CD4-positive, CD25-positive, alpha-beta regulatory T cell (primary cell): ENCODE measurements at places on chromosomes 2 and 18.

DNA sequence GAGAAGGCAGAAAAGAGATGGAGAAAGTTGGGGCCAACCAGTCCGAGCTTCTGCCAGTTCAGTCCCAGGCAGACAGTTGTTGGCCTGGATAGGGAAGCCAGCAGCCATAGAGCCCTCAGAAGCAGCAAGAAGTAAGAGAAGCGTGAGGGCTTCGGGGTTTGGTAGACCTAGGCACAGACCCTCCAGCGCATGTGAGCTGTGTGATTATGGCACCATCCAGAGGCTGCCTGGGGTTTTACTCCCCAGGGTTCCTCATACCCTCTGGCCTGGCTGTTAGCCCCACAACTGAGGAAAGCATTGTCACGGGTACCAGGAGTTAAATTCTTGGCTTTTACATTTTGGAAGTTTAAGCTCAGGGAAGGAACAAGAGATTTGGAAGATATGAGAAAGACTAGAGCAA, 93.7 kb upstream of the RAB6C start:
- DNase-seq, result no peak

DNA sequence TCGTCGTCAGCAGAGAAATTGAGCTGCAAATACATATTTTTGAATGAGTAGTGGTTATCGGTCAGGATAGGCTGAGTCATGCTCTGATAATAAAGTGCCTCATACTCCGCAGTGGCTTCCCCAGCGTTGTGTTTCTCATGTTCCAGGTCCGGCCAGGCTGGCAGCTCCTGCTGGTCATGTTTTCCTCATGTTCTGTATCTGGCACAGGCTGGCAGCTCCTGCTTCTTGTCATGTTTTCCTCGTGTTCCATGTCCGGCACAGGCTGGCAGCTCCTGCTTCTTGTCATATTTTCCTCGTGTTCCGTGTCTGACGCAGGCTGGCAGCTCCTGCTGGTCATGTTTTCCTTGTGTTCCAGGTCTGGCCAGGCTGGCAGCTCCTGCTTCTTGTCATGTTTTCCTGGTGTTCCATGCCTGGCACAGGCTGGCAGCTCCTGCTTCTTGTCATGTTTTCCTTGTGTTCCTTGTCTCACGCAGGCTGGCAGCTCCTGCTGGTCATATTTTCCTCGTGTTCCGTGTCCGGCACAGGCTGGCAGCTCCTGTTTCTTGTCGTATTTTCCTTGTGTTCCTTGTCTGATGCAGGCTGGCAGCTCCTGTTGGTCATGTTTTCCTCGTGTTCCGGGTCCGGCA, 148.9 kb downstream of the ATP9B start:
- DNase-seq, result no peak

DNA sequence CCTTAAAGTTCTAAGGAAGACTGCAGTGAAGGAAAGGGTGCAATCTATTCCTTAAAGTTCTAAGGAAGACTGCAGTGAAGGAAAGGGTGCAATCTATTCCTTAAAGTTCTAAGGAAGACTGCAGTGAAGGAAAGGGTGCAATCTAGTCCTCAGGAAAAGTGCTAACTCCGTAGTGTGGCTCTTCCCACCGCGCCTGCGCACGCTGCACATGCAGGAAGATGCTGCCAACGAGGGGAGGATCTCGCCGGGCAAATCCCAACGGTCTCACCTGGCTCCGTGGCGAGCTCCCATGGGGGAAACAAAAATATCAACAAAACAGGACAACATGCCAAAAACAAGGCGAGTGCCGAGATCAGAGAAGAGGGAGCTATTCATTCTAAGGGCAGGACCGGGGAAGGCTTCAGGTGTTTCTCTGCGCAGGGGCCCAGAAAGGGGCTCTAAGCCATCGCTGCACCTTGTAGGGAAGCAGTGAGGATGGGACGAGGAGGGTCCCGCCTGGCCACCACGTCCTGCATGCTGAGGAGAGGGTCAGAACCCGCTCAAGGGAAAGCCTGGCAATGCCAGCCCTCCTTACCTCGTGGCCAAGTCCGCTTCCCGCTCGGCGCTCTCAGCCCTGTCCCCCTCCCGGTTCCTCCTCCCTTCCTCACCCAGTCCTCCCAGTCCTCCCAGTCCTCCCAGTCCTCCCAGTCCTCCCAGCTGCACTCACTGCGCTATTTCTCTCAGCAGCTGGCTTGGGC, 24.5 kb downstream of the TIMM21 start:
- no peak for DNase-seq

DNA sequence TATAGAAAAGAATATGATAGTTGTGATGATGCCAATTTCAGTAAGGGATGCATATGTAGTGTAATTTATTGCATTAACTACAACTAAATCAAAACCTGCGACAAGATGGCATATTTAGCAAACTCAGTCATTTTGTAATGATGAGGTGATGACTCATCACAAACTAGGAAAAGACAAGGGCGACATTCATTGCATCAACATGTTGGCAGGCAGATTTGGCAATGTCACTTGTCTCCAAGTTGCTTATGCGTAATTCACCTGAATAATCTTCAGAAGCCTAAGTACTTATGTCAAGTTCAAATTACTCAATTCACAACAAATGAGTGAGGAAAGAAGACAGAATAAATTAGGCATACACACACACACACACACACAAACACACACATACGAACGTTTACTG, 273.2 kb upstream of the RGPD4 start:
- no peak for DNase-seq

GRCh38 chr2:215594766-215595165, 158.9 kb upstream of the FN1 start:
- no peak for DNase-seq

DNA sequence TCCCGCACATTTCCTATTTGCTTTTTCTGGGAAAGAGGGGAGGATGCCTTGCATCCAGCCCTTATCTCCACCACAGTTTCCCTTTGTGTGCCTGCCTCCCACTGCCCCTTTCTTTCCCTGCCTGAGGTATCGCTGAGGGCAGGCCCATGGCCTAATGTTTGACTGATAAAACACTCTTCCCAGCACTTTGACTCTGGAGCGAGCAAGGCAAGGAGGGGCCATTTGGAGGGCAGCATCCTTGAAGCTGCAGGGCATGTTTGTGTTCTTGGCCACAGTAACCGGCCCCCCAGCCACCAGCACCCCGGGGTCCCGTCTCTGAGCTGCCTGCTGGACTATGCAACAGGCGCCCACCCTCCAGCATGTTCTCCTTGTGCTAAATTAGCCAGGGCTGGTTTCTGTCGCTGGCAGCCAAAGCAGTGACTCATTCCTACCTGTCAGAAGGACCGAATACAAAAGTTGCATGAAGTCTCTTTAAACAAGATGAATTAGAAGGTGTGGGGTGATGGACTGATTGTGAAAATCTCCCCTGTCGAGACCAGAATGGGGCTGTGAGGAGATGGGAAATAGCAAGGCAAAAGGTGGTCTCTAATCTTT, 50.7 kb downstream of the BCL2L11 start:
- no peak for DNase-seq

- no peak for DNase-seq
Measured at GRCh38 chr18:46678785-46679399, 21.9 kb upstream of the LOXHD1 start.

- DNase-seq, result no peak
Measured at GRCh38 chr18:8142131-8142711, 467.0 kb upstream of the RAB12 start.

DNA sequence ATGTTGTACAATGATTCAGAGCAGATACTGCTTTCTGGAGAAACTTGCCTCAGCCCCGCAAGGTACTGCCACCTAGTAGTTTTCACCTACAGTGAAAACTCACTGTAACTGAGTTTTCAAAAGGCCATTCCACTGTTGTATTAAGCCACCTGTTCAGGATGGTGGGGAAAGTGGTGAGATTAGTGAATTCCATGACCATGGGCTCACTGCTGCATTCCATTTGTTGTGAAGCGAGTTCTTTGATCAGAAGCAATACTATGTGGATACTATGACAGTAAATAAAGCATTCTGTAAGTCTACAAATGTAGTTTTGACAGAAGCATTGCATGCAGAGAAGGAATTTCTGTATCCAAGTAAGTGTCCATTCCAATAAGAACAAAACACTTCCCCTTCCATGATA, 113.6 kb downstream of the LAMA3 start:
- no peak for DNase-seq

GRCh38 chr2:3160751-3161330, 216.8 kb downstream of the EIPR1 start:
- no peak for DNase-seq

DNA sequence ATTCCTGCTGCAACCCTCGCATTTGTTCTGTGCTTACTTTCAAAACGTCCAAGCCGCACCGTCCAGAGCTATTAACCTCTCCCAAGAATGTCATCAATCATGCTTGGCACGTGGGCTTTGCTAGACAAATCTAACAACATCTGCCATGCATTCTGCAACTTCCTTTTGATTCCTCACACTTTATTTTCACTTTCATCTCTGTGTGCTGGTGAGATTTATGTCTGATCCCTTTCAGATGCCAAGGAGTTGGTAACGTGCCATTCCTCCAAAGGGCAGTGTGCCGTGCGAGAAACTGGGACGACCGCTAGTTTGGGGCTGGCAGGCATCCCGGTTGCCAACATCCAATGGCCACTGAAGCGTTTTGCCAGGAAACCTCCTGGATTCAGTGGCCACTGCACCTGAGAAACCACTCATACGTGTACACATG, 230.0 kb upstream of the PARD3B start:
- DNase-seq, result no peak

DNA sequence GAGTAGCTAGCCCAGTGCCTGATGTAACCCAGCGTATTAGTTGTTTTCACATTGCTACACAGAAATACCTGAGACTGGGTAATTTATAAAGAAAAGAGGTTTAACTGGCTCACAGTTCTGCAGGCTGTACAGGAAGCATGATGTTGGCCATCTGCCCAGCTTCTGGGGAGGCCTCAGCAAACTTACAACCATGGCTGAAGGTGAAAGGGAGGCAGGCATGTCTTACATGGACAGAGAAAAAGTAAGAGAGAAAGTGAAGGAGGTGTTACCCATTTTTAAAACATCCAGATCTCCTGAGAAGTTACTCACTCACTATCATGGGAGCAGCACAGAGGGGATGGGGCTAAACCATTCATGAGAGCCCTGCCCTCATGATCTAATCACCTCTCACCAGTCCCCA, 6.1 kb upstream of the CYRIA start:
- no peak for DNase-seq

DNA sequence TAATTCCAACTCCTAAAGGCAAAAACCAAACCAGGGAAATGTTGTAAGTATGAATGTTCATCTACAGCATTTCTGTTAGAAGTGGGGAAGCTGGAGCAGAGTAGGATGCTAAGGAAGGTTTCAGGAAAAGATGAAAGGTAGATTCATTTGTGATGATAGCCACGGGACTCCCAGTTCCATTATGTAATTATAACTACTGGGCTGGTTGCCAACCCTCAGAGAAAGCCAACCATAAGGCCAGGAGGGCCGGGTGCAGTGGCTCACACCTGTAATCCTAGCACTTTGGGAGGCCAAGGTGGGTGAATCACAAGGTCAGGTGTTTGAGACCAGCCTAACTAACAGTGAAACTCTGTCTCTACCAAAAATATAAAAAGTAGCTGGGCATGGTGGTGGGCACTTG, 288.9 kb upstream of the ETAA1 start:
- DNase-seq, result no peak

DNA sequence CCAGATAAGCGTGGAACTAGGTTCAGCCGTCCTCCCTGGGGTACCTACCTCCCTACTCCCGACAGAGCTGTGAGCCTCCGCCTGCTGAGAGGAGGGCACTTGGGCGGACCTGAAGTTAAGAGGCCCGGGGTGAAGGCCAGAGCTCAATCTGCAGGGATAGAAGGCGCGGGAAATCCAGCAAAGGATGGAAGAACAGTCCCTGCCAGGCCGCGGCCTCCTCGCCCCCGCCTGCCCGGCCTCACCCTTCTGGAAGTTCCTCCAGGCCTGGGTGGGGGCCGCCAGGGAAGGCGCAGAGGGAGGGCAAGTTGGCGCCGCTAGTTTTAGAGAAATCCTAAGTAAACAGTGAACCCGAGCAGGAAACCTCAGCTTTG, 13.0 kb downstream of the EN1 start:
- no peak for DNase-seq

DNA sequence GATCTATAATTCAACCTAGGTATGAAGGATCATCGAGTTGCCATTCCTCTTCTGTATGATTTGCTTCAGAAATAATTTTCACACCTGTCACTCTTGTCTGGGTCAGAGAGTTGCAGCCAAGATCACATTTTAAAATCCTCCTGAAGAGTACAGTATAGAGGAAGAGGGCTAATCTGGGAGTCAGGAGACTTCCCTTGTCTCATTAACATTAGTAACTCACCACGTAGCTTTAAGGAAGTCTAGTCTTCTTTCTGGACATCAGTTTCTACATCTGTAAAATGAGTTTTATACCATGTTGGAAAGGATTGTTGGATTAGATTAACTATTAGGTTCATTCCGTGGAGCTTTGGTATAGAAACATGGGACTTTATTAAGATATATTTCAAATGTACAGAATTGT, 109.4 kb downstream of the TDRD15 start:
- no peak for DNase-seq

DNA sequence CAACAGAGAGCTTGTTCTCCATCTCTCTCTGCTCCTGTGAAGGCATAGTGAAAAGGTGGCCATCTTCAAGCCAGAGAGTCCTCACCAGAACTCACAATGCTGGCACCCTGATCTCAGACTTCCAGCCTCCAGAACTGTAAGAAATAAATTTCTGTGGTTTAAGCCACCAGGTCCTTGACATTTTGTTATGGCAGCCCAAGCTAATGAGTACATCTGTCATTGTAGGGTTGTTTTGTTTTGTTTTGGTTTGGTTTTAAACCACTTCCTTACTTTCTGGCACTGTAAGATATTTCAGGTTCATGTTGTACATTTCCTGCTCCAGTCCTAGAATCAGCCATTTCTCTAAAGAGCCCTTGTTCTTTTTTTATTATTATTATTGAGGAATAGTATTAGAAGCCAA, 171.2 kb downstream of the CPS1 start:
- no peak for DNase-seq

- DNase-seq, result no peak
Measured at GRCh38 chr18:48629730-48630324, 91.0 kb downstream of the CTIF start.

DNA sequence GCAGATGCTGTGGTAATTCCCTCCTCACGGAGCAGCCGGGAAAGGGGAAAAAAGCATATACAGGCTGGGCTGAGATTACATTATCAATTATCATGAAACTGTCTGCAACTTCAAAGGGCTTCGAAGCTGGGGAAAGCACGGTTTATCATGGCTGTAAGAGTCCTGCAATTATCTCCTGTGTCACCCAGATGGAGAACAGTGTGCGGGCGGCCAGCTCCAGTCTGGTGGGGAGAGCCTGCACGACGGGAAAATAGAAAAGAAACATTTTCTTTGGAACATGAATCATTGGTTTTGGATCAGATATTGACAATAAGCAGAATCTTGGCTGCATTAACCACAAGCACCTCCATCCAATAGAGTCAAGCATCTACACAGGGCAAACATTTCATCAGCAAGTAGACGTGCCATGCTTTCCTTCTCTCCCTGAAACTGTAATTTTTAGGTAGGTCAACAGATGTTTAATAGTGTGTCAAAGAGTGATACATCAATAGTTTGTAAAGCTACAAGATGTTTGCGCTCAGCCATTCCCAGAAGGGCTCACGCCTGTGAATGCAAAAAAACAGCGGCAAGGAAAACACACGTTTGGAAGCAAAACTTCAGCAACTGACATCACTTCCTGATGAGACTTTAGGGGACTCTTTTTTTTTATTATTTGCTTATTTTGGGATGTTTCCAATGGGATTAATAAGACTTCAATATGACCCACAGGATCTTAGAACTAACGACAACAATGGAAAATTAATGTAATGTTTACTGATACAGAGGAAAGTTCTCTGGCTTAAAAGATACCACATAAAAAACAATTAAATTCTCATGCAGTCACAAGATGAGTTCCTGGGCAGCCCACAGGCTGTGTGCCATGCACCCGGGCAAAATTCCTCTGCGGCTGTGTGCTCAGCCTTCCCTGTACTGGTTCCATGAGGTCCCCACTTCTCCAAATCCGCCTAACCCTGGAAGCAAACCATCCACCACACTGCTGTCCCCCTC, 111.0 kb upstream of the SALL3 start:
- DNase-seq, result no peak
